ENCODE measurements at places on chromosomes 2 and 18.

GRCh38 chr2:142104134-142104758, 26.6 kb downstream of the LRP1B start:
- DNase-seq, result no peak

- DNase-seq, result no peak
Measured at GRCh38 chr2:46162329-46163097, 134.7 kb upstream of the EPAS1 start.

GRCh38 chr18:9885170-9886004, at the start of gene TXNDC2:
TSS of gene TXNDC2 (plus strand) at chr18:9885973. CDS start at chr18:9886681, 708 bp downstream.
- no peak for DNase-seq

GRCh38 chr2:215442401-215442787, 6.5 kb upstream of the FN1 start:
- no peak for DNase-seq

- no peak for DNase-seq
Measured at GRCh38 chr18:44671914-44672313, 8.8 kb upstream of the SETBP1 start.
